ENCODE measurements at places on chromosomes 6 and 20.
A peak's percentile ranks its signal among the peaks of the same experiment; 100 is the strongest.

- H3K4me1 ChIP-seq: peaks cover 23% of the 10 kb centered on the region
- no peaks in the 10 kb centered on the region for H3K36me3 ChIP-seq
- H3K27me3 ChIP-seq: no peaks in the 10 kb centered on the region
- DNase-seq: no peak
- H3K27ac ChIP-seq: peak overlapping the region; percentile 85
Measured at GRCh38 chr20:33444797-33445560, 1.4 kb upstream of the SNTA1 start.

DNA sequence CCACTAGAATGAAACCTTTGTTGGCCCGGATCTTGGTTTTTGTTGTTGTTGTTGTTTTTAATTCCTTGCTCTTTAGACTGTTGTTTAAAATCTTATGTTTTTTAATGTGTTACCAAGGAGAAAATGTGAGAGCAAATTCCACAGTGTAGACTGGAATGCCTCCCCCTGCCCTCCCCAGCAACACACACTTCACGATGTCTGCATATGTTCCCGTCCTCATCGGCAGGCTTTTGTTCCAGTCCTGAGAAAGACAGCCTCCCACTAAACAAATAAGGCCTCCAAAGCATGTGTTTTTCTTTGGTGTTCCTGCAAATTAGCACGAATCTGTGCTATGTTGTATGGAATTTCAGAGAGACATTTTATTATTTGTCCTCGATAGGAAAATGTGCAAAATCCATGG lies 263.3 kb upstream of the QKI start:
- no peaks in the 10 kb centered on the region for H3K4me1 ChIP-seq
- no peak overlapping the region for H3K4me3 ChIP-seq
- H3K27ac ChIP-seq: no peak overlapping the region

- H3K4me3 ChIP-seq: peak within 1 kb of the TSS; percentile 94
- no peaks in the 10 kb centered on the region for H3K36me3 ChIP-seq
- H3K27me3 ChIP-seq: no peaks in the 10 kb centered on the region
- H3K4me1 ChIP-seq: peaks cover 6% of the 10 kb centered on the region
- H3K27ac ChIP-seq: peak within 1 kb of the TSS; percentile 94
Measured at GRCh38 chr6:98947411-98948292, at the start of gene FBXL4. Gene FBXL4 (minus strand): TSS chr6:98947946. CDS start chr6:98926988, 20,958 bp downstream.

GRCh38 chr6:36826520-36827227 lies 12.6 kb downstream of the CPNE5 start:
- no peak overlapping the region for H3K27ac ChIP-seq
- H3K27me3 ChIP-seq: no peaks in the 10 kb centered on the region
- H3K4me1 ChIP-seq: peaks cover 4% of the 10 kb centered on the region
- no peak for DNase-seq
- H3K36me3 ChIP-seq: no peaks in the 10 kb centered on the region

- H3K4me3 ChIP-seq: peak overlapping the region; percentile 29
- no peaks in the 10 kb centered on the region for H3K36me3 ChIP-seq
- H3K4me1 ChIP-seq: no peaks in the 10 kb centered on the region
- H3K27me3 ChIP-seq: no peaks in the 10 kb centered on the region
- no peak overlapping the region for H3K27ac ChIP-seq
Measured at GRCh38 chr6:121319112-121319553, 15.1 kb downstream of the TBC1D32 start.

- no peak for DNase-seq
- peak overlapping the region; percentile 61 for H3K4me3 ChIP-seq
- no peaks in the 10 kb centered on the region for H3K36me3 ChIP-seq
Measured at GRCh38 chr20:44183282-44183681, 3.7 kb downstream of the JPH2 start.

GRCh38 chr6:211871-212497 lies 80.3 kb upstream of the DUSP22 start:
- no peak for DNase-seq
- H3K36me3 ChIP-seq: no peaks in the 10 kb centered on the region
- no peaks in the 10 kb centered on the region for H3K27me3 ChIP-seq
- H3K4me3 ChIP-seq: no peak overlapping the region
- no peaks in the 10 kb centered on the region for H3K4me1 ChIP-seq

- H3K36me3 ChIP-seq: peaks cover 93% of the 10 kb centered on the region
- peak; percentile 7 for DNase-seq
- H3K27ac ChIP-seq: no peak overlapping the region
- H3K4me1 ChIP-seq: no peaks in the 10 kb centered on the region
Measured at GRCh38 chr20:25288291-25289181, 40.7 kb downstream of the PYGB start.

DNA sequence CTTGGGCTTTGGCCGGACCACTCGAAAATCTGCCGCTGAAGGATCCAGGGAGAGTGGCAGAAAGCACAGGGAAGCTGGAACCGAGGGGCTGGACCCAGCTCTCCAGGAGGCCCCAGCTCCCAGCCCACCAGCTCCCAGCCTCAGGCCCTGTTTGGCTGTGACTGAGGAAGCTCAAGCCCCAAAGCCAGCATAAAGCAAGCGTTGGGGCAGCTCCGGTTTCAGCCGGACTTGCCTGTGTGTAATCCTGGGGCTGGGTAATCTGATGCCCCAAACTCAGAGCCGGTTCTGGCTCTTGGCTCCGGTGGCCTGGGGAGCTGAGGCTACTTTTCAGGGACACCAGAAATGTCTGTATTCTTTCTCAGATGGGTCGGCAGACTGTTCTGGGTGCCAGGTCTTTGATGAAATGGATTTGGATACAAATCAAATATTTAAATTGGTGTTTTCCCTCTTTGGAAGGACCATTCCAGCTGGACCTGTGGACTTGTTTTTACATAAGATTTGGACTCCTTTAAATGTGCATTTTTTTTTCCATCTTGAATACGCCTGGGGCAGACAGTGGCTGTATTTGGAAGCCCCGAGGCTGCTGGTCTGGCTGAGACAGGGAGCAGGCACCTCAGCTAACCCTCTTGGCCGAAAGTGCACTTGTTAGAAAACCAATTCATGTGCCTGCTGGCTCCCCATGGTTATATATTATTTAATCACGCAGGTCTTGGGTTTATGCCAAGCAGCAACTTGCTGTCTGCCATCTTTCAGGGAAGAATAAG lies 29.7 kb downstream of the RPP40 start:
- peaks cover 8% of the 10 kb centered on the region for H3K4me1 ChIP-seq
- DNase-seq: no peak
- H3K4me3 ChIP-seq: peak overlapping the region; percentile 0
- H3K36me3 ChIP-seq: no peaks in the 10 kb centered on the region
- peak overlapping the region; percentile 60 for H3K27ac ChIP-seq

DNA sequence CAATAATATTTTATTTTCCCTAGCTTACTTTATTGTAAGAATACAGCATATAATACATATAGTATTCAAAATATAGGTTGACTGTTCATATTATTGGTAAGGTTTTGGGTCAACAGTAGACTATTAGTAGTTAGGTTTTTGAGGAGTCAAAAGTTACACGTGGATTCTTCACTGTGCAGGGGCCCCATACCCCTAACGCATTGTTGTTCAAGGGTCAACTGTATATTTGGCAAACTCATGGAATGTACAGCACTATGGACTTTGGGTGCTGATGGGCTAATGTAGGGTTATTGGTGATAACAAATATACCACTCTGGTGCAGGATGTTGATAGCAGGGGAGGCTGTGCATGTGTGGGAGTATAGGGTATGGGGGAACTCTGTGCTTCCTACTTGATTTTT lies 397.2 kb downstream of the BCKDHB start:
- DNase-seq: no peak
- no peak overlapping the region for H3K27ac ChIP-seq
- H3K4me3 ChIP-seq: no peak overlapping the region
- H3K36me3 ChIP-seq: no peaks in the 10 kb centered on the region
- no peaks in the 10 kb centered on the region for H3K27me3 ChIP-seq
- H3K4me1 ChIP-seq: no peaks in the 10 kb centered on the region

DNA sequence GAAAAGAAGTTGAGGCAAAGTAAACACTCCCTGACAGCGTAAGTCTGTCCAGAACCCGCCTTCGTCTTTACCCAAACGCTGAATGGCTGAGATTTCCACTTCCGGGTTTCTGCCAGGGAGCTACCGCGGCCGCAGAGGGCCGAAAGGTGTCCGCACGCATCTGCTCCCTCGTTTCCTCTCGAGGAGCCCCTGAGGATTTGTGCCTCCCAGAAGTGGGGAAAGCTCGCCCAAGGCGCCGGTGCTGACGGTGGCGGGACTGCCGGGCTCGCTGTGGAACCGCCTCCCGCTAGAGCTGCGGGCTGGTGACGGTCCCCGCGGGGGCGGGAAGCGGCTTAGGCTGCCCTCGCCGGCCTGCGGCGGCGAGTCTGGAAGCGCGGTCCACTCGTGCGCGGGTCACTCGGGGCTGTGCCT lies 1760.2 kb upstream of the DEFB115 start:
- H3K27me3 ChIP-seq: no peaks in the 10 kb centered on the region
- no peaks in the 10 kb centered on the region for H3K36me3 ChIP-seq
- no peak for DNase-seq
- no peak overlapping the region for H3K27ac ChIP-seq

DNA sequence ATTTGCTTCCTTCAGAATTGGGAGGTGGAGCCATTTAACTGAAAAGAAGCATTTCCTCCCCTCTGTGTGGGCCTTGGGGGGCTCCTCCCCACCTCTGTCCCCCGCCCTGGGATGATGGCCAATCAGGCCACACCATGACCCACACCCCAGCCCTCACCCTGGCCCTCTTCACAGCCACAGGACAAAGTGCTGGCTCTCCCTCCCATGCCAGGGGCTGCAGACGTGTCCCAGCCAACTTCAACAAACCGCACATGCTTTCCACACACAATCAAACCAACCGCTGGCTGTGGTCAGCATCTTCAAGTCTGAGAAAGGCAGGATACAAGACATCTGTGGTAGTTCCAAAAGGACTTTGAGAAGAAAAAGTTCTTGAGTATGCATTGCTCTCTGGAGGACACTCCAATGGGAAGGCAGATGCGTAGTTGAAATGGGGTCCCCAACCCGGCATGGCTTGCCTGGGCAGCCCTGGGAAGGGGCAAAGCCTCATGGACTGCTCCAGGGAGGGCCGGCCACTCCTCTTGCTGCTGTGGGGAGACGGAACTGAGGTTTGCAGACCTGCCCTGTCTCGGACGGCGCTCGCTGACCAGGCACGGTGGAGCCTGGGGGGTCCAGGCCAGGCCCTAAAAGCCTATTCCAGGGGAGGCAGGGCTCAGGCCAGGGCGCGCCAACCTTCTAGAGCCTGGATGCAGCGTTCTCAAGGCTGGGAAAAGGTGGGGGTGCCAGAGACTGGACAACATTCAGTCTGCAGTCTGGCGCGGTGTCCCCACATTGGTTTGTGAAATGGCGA lies 12.2 kb downstream of the TTLL2 start:
- H3K4me3 ChIP-seq: no peak overlapping the region
- H3K4me1 ChIP-seq: no peaks in the 10 kb centered on the region
- no peak overlapping the region for H3K27ac ChIP-seq
- H3K27me3 ChIP-seq: no peaks in the 10 kb centered on the region
- no peak for DNase-seq
- H3K36me3 ChIP-seq: no peaks in the 10 kb centered on the region

GRCh38 chr20:57469418-57470211 lies 55.3 kb downstream of the CTCFL start:
- H3K4me3 ChIP-seq: no peak overlapping the region
- DNase-seq: no peak
- no peaks in the 10 kb centered on the region for H3K27me3 ChIP-seq

DNA sequence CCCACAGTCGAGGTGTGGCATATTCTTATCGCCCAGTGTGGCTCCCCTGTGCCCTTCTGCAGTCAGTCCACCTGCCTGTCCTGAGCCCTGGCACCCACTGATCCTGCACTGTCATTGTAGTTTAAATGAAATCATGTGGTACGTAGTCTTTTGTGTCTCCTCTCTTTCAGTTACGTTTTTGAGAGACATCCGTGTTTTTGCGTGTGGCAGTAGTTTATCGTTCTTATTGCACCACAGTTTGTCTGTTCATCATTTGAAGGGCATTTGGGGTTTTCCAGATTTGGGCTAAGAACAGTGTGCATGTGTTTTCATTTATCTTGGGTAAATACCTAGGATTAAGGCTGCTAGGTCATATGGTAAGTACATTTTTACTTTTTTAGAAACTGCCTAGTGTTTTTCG lies 49.3 kb downstream of the SPATA2 start:
- peak overlapping the region; percentile 76 for H3K27ac ChIP-seq
- DNase-seq: no peak
- peaks cover 7% of the 10 kb centered on the region for H3K36me3 ChIP-seq
- H3K4me1 ChIP-seq: peaks cover 12% of the 10 kb centered on the region

GRCh38 chr6:107045826-107046675 lies 18.1 kb downstream of the MTRES1 start:
- DNase-seq: no peak
- H3K27me3 ChIP-seq: no peaks in the 10 kb centered on the region
- no peaks in the 10 kb centered on the region for H3K4me1 ChIP-seq
- H3K4me3 ChIP-seq: no peak overlapping the region
- peaks cover 26% of the 10 kb centered on the region for H3K36me3 ChIP-seq

DNA sequence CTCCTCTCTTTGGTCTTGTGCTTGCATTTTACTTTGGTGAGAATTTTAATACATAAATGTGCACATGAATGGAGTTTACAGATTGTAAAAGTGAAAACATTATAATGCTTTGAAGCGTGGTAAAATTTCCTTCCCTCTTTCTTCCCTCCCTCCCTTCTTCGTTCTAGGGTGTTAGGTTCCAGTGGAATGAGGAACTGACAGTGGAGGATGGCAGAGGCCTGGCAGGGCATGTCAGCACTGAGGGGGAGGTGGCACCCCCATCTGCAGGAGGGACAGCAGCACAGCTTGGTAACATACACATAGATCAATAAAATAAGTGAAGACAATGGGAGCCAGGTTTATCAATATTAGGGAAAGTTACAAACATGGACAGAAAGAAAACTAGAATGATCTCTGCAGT lies 47.5 kb downstream of the RNASET2 start:
- H3K4me1 ChIP-seq: no peaks in the 10 kb centered on the region
- no peaks in the 10 kb centered on the region for H3K27me3 ChIP-seq
- no peaks in the 10 kb centered on the region for H3K36me3 ChIP-seq
- no peak overlapping the region for H3K4me3 ChIP-seq

- H3K4me1 ChIP-seq: peaks cover 5% of the 10 kb centered on the region
- H3K36me3 ChIP-seq: no peaks in the 10 kb centered on the region
- peak; percentile 85 for DNase-seq
- peak overlapping the region; percentile 97 for H3K27ac ChIP-seq
- H3K4me3 ChIP-seq: peak overlapping the region; percentile 73
Measured at GRCh38 chr6:35017411-35018181, 123.5 kb downstream of the TCP11 start.

DNA sequence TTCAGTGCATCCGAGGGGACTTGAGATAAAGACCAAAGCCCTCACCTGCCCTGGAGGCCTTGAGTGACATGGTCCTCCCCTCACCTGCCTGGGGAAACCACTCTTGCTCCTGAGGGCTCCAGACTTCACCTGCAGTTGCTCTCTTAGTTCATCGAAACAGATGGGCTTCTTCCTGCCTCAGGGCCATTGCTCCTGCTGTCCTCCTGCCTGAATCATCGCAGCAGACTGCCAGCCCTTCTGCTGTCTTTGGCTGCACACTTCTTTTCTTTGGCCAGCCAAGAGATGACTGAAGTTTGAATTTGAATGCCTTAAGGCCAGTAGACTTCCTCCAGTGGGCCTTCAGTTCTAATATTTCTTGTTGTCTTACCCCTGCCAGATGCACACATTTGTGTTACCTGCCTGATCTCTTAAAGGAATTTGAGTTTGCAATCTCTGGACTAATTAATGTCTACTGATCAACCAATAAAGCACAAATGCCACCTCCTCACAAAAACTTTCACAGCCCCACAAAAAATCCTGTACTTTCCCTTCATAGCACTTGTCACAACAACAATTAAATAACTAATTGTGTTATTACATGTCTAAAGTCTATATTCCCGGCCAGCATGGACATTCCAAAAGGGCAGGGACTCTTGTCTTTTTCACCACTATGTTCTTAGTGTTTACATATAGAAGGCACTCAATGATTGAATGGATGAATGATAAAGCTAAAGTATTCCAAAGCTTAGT lies 56.7 kb upstream of the SGK1 start:
- H3K27ac ChIP-seq: peak overlapping the region; percentile 71
- H3K4me1 ChIP-seq: peaks cover 7% of the 10 kb centered on the region
- H3K27me3 ChIP-seq: no peaks in the 10 kb centered on the region
- no peak for DNase-seq
- no peaks in the 10 kb centered on the region for H3K36me3 ChIP-seq

Measured in ascending aorta (tissue), 2 donors.